ENCODE measurements at places on chromosomes 13 and 19.
A peak's percentile ranks its signal among the peaks of the same experiment; 100 is the strongest.

DNA sequence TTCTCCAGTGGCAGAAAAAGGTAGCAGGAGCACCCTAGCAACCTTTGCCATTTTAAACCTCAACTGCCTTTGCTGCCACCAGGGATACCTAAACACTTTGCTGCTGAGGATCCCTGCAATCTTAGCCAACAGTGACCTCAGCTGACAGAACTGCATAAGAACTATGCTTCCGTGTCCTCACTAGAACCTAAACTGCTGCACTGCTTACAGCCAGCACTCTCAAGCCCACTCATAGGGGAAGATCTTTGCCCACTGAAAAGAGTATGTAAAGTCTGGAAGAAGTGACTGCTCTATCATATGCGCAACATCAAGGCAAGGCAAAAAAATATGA is 270.0 kb upstream of the PCDH20 start:
- peak; percentile 10 for DNase-seq

DNA sequence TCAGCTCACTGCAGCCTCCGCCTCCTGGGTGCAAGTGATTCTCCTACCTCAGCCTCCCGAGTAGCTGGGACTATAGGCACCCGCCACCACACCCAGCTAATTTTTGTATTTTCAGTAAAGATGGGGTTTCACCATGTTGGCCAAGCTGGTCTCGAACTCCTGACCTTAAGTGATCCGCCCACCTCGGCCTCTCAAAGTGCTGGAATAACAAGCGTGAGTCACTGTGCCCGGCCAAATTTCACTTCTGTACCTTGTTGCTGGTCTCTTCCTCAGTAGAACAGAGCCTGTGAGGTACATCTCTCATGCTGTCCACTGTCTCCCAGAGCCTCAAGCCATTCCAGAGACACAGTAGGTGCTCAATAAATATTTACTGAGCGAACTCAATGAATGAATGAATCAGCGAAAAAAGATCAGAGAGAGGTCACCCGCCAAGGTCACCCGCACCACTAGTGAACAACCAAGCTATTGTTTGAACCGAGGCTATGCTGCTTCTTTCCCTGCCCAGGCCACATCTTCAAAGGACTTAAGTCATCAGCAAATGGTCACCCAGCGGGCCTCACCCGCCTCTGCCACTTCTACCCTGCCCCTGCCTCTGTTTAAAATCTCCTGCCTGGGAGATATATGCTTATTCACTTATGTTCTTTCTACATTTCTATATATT is 9.3 kb downstream of the TMEM143 start:
- no peak for DNase-seq

DNA sequence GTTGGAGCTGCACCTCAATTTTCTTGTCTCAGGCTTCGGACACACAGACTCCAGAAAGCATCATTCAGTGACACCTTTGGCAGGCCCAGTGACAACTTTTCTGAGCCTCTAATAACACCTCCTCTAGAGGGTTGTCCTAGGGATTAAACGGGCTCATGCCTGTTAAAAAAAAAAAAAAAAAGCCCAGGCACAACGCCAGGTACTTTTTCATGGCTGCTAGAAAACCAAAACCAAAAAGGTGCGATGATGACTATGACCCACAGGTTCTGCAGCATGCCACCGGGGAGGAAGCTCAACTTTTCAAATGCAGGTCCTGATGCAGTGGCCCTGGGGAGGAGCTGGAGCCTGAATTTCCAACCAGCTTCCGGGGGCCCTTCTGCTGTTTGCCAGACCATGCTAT is 184.2 kb downstream of the ABCC4 start:
- DNase-seq = peak; percentile 5

DNA sequence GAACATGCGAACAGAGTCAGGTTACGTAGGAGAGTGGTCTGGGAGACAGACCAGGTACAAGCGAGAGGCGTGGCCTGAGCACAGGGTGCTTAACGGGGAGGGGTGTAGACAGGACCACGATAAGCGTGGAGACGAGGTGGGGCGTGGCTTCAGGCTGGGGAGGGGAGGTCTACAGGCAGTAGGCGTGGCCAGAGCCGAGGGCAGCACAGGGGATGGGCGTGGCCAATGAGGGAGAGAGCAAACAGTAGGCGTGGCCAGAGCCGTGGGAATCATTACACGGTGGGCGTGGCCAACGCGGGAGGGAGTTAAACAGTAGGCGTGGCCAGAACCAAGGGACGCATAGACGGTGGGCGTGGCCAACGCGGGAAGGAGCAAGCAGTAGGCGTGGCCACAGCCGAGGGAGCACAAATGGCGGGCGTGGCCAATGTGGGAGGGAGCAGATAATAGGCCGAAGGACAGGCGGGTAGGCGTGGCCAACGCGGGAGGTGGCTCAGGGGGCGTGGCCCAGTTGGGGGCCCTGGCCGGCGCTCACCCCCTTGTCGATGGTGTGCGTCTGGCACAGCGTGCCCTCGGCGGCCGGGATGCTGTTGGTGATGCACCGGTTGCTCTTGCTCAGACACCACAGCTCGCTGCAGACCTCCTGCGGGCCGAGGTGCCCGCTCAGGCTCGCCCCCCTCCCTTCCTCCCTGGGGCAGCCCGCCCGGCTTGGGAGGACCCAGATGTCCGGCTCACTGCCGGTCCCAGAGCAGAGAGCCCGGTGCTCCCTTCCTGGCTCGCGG is 15.2 kb upstream of the MYO1F start:
- no peak for DNase-seq

GRCh38 chr19:5814852-5815246 is 10.0 kb downstream of the NRTN start:
- no peak for DNase-seq

DNA sequence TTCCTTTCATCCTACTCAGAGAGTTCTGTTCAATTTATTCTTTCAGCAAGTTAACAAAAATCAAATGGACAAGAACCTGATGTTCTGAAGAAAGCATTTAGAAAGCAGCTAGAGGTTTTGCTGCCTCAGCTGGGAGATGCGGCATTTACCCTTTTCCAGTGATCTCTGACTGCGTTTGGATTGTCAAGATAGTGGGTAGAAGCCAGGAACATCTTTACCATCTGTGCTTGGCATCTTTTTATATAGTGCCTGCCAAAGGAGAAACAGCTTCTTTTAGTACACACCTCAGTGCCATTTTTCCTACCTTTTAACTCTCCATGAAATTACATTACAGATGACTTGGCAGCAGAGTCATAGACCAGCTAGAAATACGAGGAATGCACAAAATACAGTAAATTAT is 680.8 kb downstream of the SLITRK1 start:
- DNase-seq = no peak

All from NCI-H345 (cell line).